ENCODE measurements at places on chromosomes 5 and 9. TPM values are rescaled to one million over a fixed set of nuclear protein-coding genes. Genes with fewer than 3 reads are reported as not detected.
A peak's percentile ranks its signal among the peaks of the same experiment; 100 is the strongest.

- no peak for DNase-seq
These were observed 72.7 kb downstream of the NTRK2 start for GRCh38 chr9:84742261-84742660.

The ZNF879 gene
- total RNA-seq: 13.2 TPM

GRCh38 chr9:82588301-82589180 is 474.4 kb downstream of the RASEF start:
- DNase-seq: no peak

GRCh38 chr9:61673664-61674381 is 484.0 kb downstream of the SPATA31A7 start:
- no peak for DNase-seq

GRCh38 chr5:1948111-1948510 is 65.4 kb upstream of the IRX4 start:
- DNase-seq: no peak

- DNase-seq: no peak
These were observed 120.3 kb upstream of the LHFPL2 start for GRCh38 chr5:78768781-78769380.

- DNase-seq: no peak
These were observed 74.4 kb downstream of the GLIS3 start for GRCh38 chr9:4225291-4226028.

- no peak for DNase-seq
These were observed 41.9 kb downstream of the TNFAIP8 start for GRCh38 chr5:119397518-119398380.

DNA sequence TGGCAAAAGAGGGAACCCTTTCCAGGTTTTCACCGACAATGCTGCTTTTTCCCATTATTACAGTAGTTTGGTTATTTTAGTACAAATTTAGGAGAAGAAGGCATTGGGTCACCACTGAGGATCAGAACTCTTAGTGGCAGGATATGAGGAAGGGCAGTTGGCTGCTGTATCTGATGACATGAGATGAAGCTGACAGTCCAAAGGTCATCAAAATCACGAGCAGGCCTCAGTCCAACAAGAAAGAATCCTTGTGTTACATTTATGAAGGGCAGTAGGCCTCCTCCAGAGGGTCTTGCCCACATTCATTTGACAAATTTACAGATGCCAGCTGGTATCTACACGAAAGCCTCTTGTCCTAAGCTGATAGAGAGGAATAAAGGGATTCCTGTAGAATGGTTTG is 49.5 kb upstream of the COL15A1 start:
- no peak for DNase-seq

GRCh38 chr5:58458141-58458742 is 1.6 kb downstream of the PLK2 start:
- DNase-seq: no peak

GRCh38 chr5:76807296-76807695 is 11.5 kb upstream of the F2RL1 start:
- DNase-seq: no peak

DNA sequence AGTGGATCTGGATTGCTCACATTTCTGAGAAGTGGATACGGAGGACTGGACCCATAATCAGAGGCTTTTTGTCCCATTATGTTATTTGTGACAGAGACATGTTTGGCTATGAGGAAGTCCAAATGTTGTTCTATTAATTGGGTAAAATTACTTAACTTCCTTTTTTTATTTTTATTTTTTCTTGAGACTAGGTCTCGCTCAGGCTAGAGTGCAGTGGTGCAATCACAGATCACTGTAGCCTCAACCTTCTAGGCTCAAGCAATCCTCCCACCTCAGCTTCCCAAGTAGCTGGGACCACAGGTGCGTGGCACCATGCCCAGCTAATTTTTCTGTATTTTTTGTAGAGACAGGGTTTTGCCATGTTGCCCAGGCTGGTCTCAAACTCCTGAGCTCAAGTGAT is 11.9 kb upstream of the PGGT1B start:
- peak; percentile 27 for DNase-seq

GRCh38 chr9:859251-859650 is 17.8 kb downstream of the DMRT1 start:
- DNase-seq: peak; percentile 69

GRCh38 chr9:126128494-126129142 is 198.0 kb upstream of the MVB12B start:
- DNase-seq: no peak

DNA sequence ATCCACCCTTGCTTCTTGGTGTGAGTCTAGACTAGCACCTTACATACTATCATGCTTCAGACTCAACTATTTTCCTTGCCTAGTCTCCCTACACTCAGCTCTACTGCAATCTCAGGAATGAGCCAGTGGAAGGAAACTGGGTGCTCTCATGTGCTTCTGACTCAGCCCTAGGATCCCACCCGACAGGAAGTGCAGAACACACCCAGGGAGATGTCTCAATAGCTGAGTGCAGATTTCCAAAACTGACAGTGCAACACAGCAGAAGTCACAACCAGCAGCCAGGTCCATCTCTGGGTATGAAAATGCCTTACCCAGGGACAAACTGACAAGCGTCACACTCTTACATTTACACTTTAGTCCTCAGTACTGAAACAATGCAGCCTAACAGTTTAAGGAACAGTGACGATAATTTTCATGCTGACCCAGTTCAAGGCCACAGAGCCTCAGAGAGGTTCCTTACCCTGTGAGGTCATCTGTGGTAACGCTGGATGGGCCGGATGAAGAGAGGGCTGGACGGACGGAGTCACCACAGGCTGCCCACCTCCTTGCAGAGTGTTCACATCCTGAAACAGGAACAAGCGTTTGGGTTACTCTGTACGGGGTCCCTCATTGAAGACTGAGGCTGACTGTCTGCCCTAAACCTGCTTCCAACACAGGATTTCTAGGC is 33.0 kb downstream of the FKBP15 start:
- no peak for DNase-seq

GRCh38 chr5:92562065-92562464 is 1019.0 kb downstream of the NR2F1-AS1 start:
- DNase-seq: no peak

DNA sequence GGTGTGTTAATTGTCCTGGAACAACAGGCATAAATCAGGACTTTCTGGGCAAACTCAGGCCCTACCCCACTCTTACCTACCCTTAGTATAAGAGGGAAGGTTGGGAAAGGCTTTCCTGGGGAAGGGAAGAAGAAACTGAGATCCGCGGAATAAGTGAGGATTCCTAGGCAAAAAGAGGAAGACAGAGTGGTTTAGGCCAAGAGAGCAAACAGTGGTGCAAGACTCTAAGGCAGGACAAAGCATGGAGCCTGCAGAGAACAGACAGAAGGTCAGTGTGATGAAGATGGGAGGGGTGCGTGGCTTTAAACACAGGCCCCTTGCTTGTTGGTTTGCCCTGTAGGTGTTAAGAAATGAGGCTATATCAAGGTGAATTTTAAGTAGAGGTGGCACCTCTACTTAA is 69.4 kb downstream of the TMC1 start:
- DNase-seq: no peak

GRCh38 chr5:87572090-87572489 is 159.4 kb upstream of the CCNH start:
- no peak for DNase-seq

DNA sequence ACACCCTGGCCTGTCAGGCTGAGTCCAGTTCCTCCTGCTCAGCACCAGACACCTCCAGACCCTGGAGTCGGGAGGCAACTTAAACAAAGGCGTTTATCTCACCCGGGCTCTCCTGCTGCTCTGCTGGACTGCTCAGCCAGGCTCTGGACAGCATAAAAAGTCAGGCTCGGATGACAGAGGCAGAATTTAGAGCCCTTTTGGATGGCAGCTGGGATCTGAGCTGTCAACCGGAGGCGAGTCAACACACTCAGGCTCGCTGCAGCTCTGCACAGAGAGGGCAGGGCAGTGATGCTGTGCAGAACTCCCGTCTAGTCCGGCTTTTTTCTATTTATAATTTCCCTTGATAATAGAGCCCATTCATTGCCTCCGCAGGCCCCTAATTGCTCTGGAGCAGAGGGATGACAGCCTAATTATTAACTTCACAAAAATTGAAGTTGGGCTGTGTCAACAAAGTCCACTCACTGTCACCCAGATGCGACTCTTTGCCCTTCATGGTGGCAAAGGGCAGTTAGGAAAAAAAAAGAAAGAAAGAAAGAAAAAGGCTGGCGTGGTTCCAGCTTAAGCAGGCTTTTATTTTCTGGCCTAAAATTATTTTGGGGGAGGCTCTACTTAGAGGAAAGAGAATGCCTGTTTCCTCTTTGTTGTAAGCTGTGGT is 37.6 kb downstream of the STC2 start:
- DNase-seq: no peak

DNA sequence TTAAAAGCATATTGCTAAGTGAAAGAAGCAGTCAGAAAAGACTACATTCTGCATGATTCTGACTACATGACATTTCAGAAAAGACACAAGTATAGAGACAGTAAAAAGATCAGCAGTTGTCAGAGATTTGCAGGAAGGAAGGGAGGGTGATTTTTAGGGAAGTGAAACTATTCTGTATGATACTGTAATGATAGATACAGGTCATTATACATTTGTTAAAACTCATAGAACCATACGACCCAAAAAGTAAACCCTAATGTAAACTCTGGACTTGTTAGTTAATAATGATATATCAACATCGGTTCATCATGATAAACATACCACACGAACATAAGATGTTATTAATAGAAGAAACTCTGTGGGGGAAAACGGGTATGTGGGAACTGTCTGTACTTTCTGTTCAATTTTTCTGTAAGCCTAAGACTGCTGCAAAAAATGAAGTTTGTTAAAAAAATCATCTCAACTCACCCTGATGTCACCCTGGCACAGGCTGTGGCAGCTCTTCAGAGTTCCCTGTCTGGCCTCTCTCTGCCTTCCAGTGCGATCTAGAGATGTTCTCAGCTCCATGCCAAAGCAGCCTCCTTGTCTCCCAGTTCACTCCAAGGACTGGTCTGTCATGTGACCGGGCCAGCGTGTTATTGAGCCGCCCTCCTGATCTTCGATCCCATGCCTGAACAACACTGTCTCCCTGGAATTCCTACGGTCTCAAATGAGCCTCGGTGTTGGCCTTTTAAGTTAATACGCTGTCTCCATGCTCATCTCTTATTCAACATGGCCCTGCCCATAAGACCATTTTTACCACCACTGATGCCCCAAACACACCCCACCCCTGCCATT is 35.4 kb downstream of the PRLR start:
- peak; percentile 70 for DNase-seq

DNA sequence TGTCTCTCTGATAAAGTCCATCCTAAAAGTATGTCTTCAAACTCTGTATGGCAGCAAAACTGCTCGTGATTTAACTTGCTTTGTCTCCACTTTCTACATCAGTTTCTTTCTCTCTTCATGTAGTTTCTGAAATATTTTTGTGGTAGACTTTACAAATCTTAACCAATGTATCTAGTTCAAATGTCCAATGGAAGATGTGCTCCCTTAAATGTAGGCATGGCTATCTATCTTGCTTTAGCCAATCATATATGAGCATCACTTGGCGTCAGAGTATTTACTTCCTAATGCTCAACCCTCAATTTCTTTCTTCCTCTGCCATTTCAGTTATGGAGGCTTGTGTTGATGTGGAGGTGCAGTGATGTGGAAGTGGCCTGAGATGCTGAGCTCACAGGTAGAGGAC is 206.1 kb upstream of the ZNF608 start:
- peak; percentile 31 for DNase-seq

The MOB3B gene
- 7.3 TPM for total RNA-seq

The FAM78A gene
- total RNA-seq: 42.9 TPM

- DNase-seq: no peak
These were observed 146.5 kb upstream of the IRX4 start for GRCh38 chr5:2029206-2029605.

- no peak for DNase-seq
These were observed 78.7 kb downstream of the RAD23B start for GRCh38 chr9:107361816-107362215.

DNA sequence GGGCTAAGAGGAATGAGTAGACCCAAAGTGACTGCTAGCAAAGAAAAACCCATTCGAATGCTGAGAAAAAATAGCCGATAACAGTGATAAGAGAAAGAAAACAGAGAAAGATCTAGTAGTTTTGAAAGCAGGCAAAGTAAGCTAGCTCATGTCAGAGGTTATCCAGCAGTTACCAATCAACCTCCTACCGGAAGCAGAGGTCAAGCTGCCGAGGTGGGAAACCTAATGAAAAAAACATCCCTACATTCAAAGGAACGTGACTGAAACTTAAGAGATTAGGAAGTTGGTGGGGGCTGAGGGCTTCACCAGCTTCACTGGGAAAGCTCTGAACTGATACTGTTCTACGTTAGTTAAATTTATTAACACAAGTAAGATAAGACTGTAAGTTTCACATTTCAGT is 32.6 kb downstream of the SSBP2 start:
- no peak for DNase-seq

- no peak for DNase-seq
These were observed 113.0 kb upstream of the TRIM32 start for GRCh38 chr9:116574027-116574679.

DNA sequence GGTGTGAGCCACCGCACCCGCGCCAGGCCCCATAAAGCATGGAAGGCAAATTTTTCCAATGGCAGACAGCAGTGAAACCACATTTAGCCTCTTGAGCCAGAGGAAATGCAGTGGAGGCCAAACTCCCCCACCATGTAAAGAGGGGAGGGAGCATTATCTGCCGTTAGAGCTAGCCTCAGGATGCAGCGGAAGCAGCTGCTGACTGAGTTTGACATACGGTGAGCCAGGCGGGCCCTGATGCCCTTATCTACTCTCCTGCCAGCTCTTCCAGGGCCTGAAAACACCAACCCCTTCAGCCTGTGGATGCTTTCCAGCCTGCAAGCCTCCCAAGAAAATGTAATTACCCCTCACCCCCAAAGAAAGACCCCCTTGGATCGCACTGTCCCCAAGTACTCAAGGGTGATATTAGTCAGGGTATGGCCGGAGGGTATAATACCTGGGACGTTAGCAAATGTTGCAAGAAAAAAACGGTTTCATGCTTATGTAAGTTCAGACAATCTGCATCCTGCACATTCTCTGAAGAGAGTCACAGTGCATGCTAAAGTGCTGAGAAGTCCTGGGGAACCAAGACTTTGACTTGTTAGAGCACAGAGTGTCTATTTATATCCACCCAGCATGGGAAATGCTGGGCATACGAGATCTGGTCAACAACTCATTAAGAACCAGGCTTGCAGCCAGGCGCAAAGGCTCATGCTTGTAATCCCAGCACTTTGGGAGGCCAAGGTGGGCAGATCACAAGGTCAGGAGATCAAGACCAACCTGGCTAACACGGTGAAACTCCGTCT is 11.3 kb upstream of the GGTA1 start:
- DNase-seq: no peak

- no peak for DNase-seq
These were observed 29.1 kb upstream of the DUSP1 start for GRCh38 chr5:172800088-172800551.

DNA sequence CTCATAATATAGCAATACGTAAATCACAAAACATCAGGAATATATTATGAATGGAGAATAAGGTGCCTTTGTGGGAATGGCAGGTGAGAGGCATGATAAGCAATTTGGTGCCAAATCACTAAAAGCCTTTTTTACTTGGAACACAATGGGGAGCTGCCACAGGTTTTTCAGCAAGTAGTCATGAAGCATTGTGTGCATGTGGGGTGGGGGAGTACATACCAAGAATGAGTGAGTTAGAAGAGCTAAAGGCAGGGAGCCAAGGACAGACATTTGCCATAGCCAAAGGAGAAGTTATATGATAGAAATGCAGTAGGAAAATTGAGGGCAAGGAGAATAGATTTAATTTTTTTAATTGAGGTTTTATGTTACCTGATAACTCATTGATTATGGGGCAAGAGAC is 445.0 kb upstream of the SMC2 start:
- no peak for DNase-seq

GRCh38 chr9:92332577-92333281 is 7.0 kb downstream of the CENPP start:
- DNase-seq: no peak
